Activated CD8-positive, alpha-beta memory T cell treated with anti-CD3 and anti-CD28 coated beads for 4 hours (primary cell): ENCODE measurements at places on chromosomes 6 and 20.

- DNase-seq: no peak
These were observed 41.9 kb downstream of the UTRN start for GRCh38 chr6:144327081-144327480.

DNA sequence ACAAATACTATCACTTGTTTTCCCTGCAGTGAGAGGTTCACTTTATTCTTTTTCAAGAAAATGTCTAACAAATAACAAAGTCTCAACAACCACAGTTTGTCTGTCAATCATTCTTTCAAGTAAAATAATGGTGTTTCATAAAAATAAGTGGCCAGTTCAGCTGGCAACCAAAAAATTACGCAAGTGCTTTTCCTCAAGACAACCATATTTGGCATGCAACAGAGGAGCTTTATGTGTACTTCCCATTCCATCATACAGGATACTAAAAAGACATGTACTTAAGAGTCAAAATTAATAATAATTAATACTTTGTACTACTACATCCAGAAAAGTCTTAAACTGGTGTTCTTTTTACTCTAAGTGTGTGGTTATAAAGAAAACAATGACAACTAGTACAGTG, 34.6 kb downstream of the ATG5 start:
- no peak for DNase-seq

DNA sequence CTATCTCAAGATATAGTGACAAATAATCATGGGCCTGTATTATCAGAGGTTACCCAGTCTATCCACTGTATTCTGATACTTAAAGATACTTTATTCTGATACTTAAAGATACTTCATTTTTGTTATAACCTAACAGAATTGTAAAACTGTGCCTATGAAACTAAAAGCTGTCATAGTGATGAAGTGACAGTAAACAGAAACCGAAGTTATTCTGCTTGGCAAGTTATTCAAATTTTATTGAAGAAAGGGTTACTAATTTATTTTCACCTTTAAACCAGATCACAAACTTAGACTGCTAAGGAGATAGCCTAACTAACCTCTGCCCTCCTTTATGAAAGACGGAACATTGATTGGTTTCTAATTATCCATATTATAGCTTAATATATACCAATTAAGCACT, 604.6 kb upstream of the IMPG1 start:
- DNase-seq: no peak

GRCh38 chr20:11642866-11643265, 274.8 kb upstream of the BTBD3 start:
- no peak for DNase-seq

DNA sequence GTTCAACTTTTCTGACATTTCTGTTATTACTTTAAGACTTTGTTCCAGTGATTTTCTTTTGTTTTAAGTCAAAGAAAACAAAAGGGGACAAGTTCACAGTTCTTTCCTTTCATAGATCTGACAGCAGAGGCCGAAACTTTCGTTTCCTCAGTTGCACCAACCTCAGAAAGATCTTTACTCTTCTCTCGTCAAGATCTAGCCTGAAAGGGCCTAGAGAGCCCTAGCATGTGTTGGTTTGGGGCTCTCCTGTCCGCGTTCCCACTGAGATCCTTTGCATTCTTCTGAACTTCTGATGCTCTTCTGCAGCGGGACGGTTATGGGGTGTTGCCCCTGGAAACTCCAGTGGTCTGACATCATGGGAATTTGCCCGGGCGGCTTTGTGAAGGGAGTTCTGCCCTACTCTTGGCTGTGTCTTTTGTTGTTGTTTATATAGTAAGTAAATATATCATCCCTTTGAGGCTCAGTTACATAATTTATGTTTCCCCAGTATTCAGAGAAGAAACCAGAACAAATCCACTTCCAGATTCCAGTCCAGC, 129.1 kb downstream of the SASH1 start:
- no peak for DNase-seq

DNA sequence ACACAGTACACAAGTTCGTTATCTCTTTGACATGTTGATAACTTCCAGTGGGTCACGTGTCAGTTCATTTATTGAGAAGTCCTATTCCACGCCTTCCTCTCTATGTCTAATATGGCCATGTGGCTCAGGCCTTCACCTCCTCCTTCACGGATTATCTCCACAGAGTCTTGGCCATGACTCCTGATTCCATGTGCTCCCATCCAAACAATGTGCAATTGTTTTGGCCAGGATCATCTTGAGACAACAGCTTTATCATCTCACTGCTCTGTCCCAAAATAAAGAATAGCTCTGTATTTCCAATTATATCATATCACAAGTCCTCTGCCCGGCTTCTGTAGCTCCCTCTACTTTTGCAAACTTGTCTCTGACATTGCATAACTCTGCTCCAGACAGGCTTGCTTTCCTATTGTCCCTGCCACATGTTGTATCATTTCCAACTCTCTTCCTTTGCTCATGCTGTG, 11.1 kb upstream of the TXNDC5 start:
- no peak for DNase-seq

DNA sequence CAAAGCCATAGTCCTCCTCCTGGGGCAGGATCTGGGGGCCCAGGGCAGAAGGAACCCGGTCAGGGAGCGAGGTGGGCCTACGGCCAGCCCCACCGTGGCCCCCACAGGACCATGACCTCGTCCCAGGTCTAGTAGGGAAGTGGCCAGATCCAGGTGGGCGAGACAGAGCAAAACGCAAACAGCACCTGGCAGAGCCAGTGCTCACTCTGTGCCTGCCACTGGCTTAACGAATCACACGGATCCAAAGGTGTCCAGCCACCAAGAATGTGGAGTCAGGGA, 169.7 kb downstream of the PREX1 start:
- no peak for DNase-seq
